Chondrocyte (in vitro differentiated cells): ENCODE measurements at places on chromosomes 7 and 10. TPM values are rescaled to one million over a fixed set of nuclear protein-coding genes. Genes with fewer than 3 reads are reported as not detected.

GRCh38 chr10:86295351-86295750 is 71.2 kb downstream of the GRID1 start:
- H3K27ac ChIP-seq = no peak overlapping the region
- H3K4me1 ChIP-seq = no peaks in the 10 kb centered on the region
- H3K27me3 ChIP-seq = peaks cover 11% of the 10 kb centered on the region
- H3K36me3 ChIP-seq = no peaks in the 10 kb centered on the region
- DNase-seq = peak; percentile 57

The PTF1A gene
- not detected in 3 replicates for total RNA-seq

- no peaks in the 10 kb centered on the region for H3K36me3 ChIP-seq
- DNase-seq = no peak
- H3K4me3 ChIP-seq = no peak overlapping the region
- no peaks in the 10 kb centered on the region for H3K27me3 ChIP-seq
- H3K4me1 ChIP-seq = peaks cover 12% of the 10 kb centered on the region
Observed at GRCh38 chr10:4332764-4333458, 493.1 kb upstream of the AKR1E2 start.

The PHTF2 gene
- 49.7 to 56.1 TPM (median 52.6 TPM) in 3 replicates for total RNA-seq

- peak overlapping the region; percentile 66 for H3K27ac ChIP-seq
- peaks cover 10% of the 10 kb centered on the region for H3K4me1 ChIP-seq
- H3K36me3 ChIP-seq = no peaks in the 10 kb centered on the region
- DNase-seq = no peak
Observed at GRCh38 chr7:128902761-128903585, 7.5 kb downstream of the KCP start.

- no peak overlapping the region for H3K27ac ChIP-seq
- H3K36me3 ChIP-seq = no peaks in the 10 kb centered on the region
- no peak overlapping the region for H3K4me3 ChIP-seq
- H3K27me3 ChIP-seq = peaks cover 14% of the 10 kb centered on the region
Observed at GRCh38 chr7:141978351-141978750, 4.8 kb upstream of the TAS2R38 start.

DNA sequence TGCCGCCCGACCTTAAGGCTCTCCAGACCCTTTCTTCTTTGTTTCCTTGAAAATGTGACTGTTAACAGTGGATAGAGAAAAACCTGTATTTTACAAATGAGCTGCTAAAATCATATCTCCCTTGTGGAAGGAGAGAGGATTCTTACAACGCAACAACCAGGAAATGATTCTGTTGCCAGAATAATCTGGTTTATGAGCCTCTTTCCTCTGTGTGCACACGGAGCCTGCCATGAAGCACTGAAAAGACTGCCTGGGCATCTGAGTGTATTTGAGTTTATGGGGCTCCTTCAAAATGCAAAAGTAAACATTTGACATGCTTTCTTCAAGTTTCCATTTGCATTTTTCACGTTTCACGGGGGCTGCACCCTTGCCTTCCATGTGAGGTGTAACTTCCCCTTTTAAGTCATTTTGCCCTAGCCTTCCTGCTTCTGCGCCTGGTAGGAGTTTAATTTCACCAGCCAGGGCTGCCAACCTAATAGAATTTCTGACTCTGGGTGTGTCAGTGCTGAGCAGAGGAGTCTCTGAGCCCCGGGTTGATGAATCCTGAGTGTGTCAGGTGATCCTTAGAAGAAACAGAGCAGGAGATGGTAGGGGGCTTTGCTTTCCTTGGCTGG is 101.2 kb downstream of the GRB10 start:
- H3K36me3 ChIP-seq = peaks cover 2% of the 10 kb centered on the region
- no peaks in the 10 kb centered on the region for H3K27me3 ChIP-seq
- H3K4me3 ChIP-seq = no peak overlapping the region

The GOLGA7B gene
- 0.12 to 0.27 TPM (median 0.13 TPM) in 3 replicates for total RNA-seq

The SFRP5 gene
- total RNA-seq = 0.31 to 0.80 TPM (median 0.35 TPM) in 3 replicates

DNA sequence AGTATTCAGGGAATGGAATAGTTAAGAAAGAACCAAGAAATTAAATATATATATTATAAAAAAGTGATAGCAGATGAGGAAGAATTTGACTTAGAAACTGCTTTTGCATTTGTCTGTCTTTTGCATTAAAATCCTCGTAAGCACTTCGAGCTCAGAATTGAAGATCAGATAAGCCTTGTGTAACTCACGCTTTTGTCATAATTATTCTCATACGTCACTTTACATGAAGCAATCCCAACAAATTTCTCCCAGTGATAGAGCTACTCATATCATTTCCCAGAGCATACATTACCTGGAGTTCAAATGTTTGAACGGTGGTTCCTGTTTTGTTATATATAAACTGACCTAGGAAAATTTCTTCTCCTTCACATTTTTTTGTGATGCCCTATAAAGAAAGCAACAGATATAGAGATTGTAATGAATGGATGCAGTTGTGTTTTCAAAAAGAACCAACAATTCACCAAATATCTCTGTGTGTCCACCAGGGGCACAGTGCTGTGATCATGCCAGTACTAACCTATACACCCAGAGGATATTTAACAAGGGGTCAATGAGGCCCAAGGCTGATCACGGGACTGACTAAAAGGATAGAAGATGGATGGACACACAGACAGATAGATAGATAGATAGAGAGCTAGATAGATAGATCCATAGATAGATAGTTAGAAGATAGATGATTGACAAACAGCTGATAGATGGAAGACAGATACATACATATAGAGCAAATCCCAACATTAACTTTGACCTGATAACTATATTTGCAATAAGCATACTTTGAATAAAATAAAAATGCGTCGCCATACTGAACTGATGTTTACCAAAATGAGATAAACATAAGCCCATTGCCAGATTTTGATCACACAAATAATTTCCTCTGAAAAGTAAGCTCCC is 9.3 kb upstream of the HUS1 start:
- peaks cover 16% of the 10 kb centered on the region for H3K4me1 ChIP-seq
- no peak for DNase-seq

DNA sequence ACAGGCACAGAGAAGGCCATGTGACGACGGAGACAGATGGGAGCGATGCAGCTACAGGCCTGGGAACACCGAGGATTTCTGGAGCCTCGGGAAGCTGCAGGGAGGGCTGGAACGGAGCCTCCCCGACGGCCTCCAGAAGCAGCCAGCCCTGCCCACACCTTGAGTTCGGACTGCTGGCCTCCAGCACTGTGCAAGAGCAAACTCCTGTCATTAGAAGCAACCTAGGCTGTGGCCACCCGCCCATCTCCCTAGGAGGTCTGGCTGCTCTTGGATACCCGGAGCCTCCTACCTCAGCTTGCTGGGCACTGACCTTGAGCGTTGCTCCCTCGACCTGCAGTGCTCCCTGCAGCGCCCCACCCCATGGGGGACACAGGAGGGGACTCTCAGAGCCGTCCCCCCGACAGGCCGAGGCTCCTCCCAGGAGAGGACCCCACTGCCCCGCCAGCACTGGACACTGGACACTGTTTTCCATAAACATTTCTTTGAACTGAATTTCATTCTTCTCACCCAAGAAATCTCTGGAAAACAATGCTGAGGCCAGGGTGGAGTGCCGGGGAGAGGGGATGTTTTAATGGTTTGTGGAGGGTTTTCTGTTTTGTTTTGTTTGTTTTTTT is 22.5 kb upstream of the TNRC18 start:
- DNase-seq = no peak
- no peaks in the 10 kb centered on the region for H3K27me3 ChIP-seq
- H3K27ac ChIP-seq = no peak overlapping the region
- H3K4me3 ChIP-seq = no peak overlapping the region
- peaks cover 3% of the 10 kb centered on the region for H3K4me1 ChIP-seq

DNA sequence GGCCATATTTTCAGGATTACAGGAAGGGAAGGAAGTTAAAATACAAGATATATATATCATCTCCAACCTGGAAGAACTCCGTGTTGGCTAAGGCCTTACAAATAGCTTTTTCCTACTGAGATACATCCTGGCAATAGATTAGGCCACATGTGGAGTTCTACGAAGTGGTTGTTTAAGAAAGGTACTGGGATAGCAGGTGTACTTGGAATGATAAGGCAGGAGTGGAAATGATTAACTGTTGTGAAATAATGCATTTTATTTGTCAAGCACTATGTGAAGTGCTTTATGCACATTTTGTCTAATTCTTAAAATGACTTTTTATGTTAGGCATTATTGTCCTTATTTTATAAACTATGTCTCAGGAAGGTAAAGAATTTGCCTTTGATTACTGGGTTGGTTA is 18.9 kb upstream of the SMIM30 start:
- no peak overlapping the region for H3K4me3 ChIP-seq
- H3K36me3 ChIP-seq = no peaks in the 10 kb centered on the region
- H3K27ac ChIP-seq = no peak overlapping the region
- DNase-seq = no peak
- H3K27me3 ChIP-seq = peaks cover 25% of the 10 kb centered on the region
- H3K4me1 ChIP-seq = no peaks in the 10 kb centered on the region

DNA sequence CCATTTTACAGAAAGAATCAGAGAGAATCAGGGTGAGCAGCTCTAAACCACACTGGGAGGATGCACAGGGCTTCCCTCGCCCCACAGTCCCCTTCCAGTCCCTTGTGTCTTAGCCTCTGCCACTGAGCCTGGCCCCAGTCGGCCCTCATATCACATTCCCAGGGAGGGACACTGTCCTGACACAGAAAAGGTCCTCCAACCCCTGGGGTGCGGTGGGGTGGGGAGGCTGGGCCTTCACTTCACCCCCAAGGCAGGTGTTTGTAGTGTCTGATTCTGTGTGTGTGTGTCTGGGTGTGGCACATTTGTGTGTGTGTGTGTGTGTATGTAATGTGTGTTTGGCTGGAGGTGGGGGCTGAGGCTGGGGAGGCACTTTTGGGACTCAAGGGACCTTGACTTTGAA is 1.8 kb upstream of the KCP start:
- no peaks in the 10 kb centered on the region for H3K36me3 ChIP-seq
- peaks cover 27% of the 10 kb centered on the region for H3K27me3 ChIP-seq
- H3K4me1 ChIP-seq = peaks cover 11% of the 10 kb centered on the region
- no peak overlapping the region for H3K27ac ChIP-seq
- no peak overlapping the region for H3K4me3 ChIP-seq

The CNNM1 gene
- total RNA-seq = 0.20 to 0.36 TPM (median 0.21 TPM) in 3 replicates

- peaks cover 77% of the 10 kb centered on the region for H3K27me3 ChIP-seq
- DNase-seq = no peak
- peaks cover 1% of the 10 kb centered on the region for H3K36me3 ChIP-seq
- no peak overlapping the region for H3K27ac ChIP-seq
- H3K4me1 ChIP-seq = no peaks in the 10 kb centered on the region
Observed at GRCh38 chr7:128174386-128174785, 66.7 kb upstream of the LEP start.

GRCh38 chr10:983401-983800 is 4.8 kb upstream of the GTPBP4 start:
- H3K27me3 ChIP-seq = no peaks in the 10 kb centered on the region
- DNase-seq = no peak
- H3K4me3 ChIP-seq = no peak overlapping the region
- H3K27ac ChIP-seq = no peak overlapping the region
- peaks cover 12% of the 10 kb centered on the region for H3K4me1 ChIP-seq

The FXYD4 gene
- not detected in 3 replicates for total RNA-seq
